ENCODE measurements at places on chromosomes 6 and 20.
A peak's percentile ranks its signal among the peaks of the same experiment; 100 is the strongest.

DNA sequence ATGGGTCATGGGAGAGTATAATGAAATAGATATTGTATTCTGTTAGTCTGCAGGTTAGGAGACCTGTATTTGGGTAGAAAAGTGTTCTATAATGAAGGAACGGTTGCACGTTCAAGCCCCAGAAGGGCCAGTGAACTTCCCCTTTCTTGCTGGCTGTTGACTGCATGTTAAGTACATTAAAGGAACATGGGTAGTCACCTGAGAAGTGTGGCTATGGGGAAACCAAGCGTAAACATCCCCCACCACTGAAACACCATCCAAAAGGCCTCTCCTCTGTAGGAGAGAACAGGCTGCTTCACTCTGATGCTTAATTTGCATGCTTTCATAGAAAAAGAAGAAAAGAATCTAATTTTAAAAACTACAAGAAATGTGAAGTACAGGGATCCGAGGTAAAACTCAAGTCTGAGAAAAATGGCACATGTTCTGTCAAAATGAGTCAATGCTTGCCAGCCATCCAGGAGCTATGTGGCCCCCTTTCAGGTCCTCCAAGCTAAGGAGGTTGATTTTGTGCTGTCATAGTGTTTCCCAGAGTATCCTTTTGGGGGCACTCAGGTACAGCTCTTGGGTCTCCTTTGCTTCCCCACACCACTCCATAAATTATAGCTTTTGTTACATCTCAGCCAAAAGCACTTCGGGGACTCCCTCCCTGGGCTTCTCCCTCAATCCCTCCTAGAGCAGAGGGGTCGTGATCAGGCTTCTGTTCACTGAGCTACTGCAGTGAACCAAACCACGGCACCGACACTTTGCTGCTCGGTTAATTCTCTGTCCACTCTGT is 283.7 kb upstream of the AGPAT4 start:
- DNase-seq, result peak; percentile 28

GRCh38 chr6:158414851-158415262 is 102.6 kb downstream of the TULP4 start:
- no peak for DNase-seq

DNA sequence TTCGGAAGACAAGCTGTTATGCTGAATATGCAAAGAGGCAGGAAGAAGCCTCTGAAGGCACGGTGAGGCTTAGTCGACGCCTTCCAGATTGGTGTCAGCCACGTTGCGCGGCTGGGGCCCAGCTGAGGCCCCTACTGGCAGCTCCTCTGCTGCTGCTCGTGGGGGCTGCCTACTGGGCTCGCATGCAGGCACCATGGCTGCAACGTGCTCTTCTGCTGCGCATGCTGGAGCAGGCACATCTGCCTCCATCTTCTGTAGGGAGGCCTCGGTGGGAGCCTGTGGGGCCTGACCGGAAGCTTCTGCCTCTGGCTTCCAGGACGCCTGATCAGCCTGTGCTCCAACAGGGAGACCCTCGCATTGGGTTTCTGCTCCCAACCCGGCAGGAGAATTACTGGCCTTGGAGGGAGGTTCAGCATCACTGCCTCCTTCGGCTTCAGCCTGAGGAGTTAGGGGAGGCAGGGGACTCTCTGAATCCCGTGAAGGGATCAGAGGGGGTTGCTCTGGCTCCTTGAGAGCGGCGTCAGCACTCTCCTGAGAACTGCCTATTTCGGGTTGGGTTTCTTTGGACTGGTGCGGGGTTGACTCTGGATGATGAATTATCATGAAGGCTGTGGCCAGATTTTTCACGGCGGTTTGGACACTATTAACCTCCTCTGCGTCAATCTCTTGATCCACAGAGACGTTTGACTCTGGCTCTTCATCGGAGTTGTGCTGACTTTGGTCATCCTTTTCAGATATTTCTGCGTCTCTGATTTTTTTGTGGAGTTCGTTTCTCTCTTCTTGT is 49.1 kb downstream of the TXLNB start:
- no peak for DNase-seq

DNA sequence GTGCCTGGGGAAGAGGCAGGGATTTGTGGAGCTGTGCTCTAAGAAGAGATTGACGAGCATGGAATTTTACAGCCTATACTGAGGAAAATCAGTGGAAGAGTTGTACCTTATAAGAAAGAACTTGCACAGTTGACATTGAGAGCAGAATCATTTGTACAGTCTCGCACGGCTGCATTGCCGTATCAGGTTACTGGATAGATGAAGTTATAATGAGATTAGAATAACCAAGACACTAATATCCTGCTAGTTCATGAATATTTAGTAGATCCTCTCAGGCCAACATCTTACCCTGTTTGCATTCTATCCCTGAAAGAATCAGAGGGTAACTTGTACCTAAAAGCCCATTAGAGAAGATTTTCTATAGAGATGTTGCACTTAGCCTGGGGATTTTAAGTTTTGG is 447.1 kb downstream of the PREX1 start:
- no peak for DNase-seq
